ENCODE measurements at places on chromosomes 16 and 17.

DNA sequence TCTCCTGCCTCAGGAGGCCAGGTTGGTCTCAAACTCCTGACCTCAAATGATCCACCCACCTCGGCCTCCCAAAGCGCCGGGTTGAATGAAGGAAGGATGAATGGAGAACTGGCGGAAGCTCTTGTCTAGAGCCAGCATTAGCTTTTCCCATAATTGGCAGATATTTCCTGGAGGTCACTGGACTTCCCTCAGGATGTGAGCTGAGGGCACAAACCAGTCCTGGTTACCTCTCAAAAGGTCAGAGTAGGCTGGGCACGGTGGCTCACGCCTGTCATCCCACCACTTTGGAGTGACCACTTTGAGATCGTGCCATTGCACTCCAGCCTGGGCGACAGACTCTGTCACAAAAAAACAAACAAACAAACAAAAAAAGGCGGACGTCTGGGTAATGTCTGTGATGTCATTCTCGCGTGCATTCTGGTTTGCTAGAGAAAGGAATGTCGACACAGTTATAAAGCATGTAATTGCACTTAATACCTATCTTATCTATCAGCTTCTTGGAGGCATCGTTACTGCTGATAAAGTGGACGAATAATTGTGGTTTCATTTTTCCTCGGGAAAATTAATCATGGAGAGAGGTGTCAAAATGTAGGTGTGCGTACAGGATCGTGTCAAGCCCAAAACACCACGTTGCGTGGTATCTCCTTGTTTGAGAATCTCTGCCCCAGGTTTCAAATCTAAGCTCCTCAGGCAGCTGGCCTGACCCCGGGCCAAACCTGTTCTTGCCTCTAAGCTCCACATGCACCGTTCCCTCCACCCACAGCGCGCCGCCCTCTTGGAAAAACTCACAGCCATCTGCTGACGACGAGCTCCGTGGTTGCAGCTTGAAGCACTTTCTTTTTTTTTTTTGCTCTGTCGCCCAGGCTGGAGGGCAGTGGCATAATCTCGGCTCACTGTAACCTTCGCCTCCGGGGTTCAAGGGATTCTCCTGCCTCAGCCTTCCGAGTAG is 6.4 kb upstream of the CRK start:
- no peak for DNase-seq

DNA sequence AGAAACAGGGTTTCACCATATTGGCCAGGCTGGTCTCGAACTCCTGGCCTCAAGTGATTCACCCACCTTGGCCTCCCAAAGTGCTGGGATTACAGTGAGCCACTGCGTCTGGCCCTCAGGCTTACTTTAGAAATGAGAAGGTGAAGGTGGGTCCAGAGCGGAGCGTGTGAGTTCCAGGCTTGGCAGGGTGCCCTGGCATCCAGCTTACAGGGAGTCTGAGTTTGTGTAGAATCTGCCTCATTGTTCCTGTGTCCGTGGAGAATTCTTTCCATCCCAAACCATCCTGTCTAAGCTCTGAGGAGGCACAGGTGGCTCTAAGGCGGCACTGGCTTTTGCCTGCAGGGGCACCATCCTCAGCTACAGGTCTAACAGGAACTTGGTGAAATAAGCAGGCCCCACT is 50.6 kb downstream of the RAB11FIP3 start:
- no peak for DNase-seq

DNA sequence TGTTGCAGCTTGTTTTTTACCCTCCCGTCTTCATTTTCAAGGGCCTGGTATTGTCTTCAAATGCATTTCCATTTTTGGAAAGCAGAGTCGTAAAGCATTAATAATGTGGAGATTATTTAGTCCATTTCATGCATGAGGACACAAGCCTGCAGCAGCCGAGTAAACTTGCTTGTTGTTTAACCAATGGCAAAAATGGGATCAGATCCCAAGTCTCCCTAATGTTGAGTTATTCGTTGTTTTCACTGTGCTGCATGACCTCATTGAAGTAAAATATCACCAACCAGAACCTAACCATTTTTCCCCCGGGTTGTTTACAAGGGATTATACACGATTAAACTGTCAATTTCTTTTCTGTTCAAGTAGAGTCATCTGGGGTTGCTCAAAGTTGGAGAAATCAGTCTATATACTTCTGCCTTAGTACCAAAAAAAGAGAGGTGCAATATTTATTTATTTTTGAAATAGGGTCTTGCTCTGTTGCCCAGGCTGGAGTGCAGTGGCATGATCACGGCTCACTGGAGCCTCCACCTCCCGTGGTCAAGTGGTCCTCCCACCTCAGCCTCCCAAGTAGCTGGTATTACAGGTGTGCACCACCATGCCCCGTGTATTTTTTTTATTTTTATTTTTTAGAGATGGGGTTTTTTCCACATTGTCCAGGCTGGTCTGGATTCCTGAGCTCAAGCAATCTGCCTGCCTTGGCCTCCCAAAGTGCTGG is 12.4 kb downstream of the AMZ2 start:
- no peak for DNase-seq

- no peak for DNase-seq
These were observed 831 bp downstream of the RPL13 start for GRCh38 chr16:89561142-89561883.

GRCh38 chr16:4936991-4937781 is at the start of gene PPL:
Gene PPL (minus strand): TSS chr16:4937148. CDS start chr16:4937045, 103 bp downstream.
- peak; percentile 64 for DNase-seq

DNA sequence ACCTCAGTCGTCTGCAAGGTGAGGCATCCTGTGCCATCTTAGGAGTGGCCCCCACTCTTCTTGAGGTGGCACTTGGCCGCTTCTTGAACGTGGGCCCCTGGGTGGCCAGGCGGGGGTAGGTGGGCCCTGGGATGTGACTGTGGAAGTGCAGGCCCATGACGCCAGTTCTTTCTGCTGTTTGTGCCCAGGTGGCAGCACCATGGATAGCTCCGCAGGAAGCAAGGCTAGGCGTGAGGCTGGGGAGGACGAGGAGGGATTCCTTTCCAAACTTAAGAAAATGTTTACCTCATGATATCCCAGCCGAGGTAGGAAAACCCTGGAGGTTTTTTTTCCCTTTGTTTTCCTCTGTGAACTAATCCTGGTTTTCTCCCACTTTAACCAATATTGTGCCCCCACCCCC is 19.8 kb downstream of the NMRAL1 start:
- no peak for DNase-seq

GRCh38 chr16:57621521-57622271 is 6.7 kb upstream of the ADGRG1 start:
- DNase-seq = no peak

GRCh38 chr16:89297156-89297874 is 79.8 kb downstream of the ZNF778 start:
- no peak for DNase-seq

DNA sequence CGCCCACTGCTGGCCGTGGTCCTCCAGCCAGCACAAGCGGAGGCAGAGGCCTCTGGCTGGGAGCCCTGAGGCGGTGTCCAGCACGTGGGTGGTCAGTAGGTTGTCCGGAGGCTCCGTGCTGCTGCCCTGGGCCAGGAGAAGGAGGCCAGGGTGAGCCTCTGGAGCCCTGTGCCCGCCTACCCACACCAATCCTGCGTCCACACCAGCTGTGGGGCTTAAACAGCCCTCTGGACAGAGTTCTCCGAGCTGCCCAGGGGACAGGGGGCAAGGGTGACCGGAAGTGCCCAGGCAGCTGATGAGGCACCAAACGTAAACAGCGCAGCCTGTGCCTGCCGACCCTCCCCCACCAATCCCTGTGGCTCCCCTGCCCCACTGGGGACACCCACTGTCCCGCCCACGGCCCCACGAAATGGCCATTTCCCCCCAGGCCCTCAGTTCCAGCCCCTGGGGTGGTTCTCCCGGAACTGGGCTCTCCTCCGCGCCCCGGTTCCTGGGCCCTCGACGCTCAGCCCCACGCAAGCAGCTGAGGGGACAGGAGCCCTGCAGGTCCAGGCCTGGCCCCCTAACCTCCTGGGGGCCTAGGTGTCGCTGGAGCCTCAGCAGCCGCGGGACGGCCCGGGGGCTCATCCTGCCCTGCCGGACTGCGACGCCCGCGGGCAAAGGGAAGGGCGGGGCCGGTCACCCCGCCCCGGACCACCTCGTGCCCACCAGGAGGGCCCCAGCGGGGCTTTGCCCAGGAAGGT is 27.9 kb upstream of the DBNDD1 start:
- no peak for DNase-seq

GRCh38 chr16:89711601-89712273 is 9.0 kb downstream of the VPS9D1 start:
- no peak for DNase-seq

DNA sequence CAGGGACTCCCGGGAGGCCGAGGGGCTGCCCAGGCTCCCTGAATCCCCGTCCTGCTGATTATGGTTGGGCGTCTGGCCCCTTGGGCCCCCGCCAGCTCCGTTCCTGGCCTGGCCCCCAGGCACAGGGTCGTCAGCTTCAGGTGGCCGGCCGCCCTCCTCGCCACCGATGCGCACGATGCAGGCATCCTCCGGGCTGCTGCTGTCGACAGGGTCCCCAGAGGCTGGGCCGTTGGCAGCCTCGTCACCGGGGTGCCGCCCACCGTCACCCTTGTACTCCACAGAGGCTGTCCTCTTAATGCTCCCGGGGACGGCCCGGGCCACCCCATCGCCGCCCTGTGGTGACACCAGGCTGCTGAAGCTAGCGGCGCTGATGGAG is 60.4 kb downstream of the PRMT7 start:
- DNase-seq = no peak

- no peak for DNase-seq
These were observed 24.3 kb upstream of the PHF12 start for GRCh38 chr17:28975646-28976045.

GRCh38 chr17:3879186-3879585 is 13.7 kb downstream of the CAMKK1 start:
- DNase-seq = no peak

DNA sequence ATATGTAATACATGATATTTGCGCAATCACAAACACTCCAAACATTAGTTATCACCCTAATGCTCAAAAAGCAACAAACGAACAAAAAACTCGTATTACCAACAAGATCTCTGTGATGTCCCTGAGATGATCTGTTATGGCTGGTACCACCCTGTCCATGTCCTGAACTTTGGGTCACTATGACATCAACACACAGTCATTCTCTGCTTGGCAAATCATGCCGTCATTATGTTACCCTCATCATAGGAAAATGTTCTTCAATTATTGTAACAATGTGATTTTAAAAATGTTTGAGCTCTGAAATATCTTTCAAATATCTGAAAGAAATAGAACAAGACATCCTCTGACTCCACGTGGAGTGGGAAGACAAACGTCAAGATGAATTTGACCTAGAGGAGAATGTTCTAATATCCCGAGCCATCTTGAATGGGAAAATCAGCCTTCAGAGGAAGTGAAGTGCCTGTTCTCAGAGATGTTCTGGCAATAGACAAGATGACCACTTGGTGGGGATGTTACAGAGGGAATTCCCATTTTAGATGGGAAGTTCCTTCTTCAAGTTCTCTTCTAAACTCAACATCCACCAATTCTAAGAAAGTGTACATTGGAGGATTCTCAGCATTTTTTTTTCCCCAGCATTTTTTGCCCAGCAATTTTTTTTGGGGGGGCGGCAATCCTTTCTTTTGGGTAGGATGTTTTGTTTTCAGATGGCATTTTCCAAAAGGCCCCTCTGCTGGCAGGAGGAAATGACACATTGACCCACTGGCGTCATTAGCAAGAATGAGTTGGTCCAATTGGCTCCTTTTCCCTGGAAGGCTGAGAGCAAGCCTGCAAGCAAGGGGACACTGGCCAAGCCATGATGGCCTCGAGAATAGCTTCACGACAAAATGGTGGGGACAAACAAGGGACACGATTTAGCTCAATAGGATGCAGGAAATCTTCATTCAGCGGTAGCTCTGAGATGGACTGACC is 3.7 kb upstream of the HSD17B2 start:
- no peak for DNase-seq
